ENCODE measurements at places on chromosomes 7 and 10.

- DNase-seq, result no peak
These were observed 50.5 kb downstream of the MRPL32 start for GRCh38 chr7:42982604-42983115.

DNA sequence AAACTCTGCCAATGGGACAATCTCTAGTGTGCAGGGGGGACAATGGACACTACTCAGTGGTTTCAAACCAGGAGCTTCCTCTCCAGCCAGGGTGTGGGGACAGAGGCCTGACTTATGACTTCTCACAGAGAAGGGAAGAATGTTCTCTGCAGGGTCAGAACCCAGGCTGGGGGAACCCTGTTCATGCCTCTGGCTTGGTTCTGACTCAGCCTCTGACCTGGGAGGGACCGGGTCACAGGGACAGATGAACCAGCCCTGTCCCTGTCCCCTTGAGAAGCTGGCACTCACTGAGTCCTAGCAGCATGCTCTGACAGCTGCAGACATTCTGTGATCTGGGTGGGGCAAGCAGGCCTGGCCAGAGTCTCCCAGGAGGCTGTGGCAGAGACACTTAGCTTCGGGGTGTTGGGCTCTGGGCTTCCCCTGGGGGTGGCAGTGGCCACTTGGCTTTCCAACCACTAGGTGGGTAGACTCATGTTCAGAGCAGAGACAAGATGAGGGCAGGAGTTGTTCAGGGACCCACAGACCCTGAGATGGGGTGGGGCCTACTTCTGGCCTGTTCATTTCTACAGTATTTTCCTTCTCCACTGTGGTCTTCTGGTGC, 13.6 kb downstream of the TSPAN15 start:
- DNase-seq, result no peak

DNA sequence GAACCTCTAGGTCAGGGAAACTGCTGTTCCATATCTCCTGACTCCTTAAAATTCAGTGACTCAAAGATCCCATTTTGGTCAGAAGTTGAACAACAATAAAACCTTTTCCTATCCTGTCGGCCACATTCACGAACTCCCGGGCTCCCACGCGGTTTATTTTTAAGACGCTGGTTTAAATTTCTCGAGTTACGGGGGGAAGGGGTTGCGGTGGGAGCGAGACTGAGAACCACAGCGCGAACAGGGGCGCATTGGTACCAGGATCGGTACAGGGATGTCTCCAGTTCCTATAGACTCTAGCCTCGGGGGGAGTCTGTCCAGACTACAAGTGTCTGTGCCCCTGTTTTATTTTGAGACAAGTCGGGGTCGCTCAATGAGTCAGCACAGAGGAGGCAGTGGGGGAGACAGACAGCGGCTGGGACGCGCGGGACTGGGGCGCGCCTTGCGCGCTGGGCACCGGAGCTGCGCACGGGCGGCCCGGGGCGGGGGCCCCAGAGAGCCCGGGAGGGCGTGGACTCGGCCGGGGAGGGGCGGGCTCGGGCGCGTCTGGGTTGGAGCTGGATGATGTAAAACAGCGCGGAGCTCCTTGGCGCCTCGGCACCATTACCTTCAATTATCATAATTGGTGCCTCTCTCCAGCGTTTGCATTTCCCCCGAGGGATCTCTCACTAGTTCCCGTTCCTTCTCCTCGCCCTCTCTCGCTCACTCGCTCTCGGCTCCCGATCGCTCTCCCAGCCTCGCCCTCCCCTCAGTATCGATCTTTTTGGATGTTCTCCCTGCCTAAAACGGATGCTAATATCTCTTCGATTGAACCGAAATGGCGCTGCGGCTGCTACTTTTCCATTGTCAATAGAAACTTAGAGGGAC, 8.7 kb upstream of the BAMBI start:
- no peak for DNase-seq

- DNase-seq, result no peak
These were observed 39.7 kb downstream of the DRGX start for GRCh38 chr10:49356181-49356580.

GRCh38 chr7:55438757-55439525, 73.8 kb downstream of the LANCL2 start:
- DNase-seq, result peak; percentile 89

DNA sequence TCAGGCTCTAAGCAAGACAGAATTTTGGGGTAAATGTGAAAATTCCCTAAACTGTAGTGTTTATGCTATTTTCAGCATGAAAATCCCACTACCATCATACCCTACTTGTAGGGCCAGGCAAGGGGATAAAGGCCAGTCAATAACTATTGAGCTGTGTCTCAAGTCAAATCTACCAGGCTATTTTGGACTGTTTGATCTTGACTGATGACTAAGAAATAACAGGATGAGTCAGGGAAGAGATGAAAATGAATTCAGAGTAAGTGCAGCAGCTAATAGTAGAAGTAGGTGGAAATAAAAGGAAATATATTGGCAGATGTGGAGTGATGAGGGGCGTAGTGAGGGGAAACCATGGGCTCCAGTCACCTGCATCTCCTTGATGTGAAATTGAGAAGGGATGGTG, 225.8 kb upstream of the PHYHIPL start:
- DNase-seq, result no peak

DNA sequence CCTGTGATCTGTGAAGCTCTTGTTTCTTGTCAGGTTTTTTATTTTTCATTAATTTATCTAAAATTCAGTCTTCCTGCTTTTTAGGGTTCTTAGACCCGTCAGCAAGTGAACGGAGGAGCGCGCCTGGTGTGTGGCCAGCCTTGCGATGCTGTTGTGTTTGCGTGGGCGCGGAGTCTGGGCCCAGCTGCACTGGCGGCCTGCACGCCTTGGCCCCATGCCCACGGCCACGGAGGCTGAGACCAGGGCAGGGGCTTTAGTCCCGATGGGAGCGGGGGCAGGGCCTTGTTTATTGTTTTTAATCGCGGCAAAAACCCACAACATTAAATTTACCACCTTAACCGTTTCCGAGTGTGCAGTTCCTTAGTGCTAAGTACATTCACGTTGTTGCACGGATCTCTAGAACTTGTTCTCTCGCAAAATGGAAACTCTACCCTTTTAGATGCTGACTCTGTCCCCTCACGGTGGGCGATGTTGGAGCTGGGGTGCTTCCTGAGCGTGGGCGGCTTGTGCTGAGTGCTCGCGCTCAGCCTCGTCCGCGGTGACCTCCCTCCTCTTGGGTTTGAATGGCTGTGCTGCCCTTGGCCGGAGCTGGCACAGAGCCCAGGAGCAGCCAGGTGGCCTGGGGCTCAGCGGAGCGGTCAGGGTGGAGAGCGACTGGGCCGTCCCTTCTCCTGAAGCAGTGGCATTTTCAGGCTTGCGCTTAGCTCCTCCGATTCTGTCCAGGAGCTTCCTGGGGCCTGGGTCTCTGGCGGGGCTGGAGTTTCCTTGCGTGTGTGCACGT, 69.1 kb downstream of the INPP5A start:
- DNase-seq, result no peak

DNA sequence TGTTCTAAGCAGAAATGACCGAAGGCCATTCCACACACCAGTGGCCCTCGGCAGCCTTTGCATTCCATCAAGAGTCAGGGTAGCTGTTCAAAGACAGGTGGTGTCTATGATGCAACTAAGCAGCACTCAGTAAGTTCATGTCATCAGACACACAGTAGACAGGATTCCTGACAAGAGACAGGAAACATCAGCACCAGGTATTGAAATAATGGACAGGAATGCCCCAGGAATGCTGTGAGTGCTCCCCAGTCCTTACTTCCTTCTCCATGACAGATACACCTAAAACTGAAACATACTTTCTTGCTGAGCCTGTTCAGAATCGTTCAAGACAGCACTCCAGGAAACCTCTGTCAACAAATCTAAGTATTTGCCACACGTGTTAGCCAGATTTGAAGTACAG, 204.4 kb downstream of the TPST1 start:
- DNase-seq, result no peak

GRCh38 chr7:71343039-71343438, 211.1 kb downstream of the GALNT17 start:
- no peak for DNase-seq

DNA sequence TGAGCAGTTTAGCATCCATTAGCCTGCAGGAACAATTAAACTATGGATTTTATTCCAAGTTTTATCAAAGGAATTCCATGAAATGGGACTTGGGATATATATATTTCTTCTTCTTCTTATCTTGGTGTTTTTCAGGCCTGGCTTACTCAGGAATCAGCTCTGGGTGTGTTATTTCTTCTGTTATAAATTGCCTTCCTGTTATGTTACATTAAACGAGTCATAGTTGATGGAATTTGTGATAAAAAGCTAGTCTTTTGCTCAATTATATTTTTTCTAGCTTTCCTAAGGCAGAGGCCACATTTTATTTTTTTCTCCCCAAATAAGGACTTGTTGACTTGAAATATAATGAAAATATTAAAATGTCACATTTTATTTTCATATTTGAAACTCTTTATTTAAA, 141.3 kb downstream of the EPC1 start:
- DNase-seq, result no peak

GRCh38 chr10:102696736-102697135, 17.5 kb downstream of the ARL3 start:
- no peak for DNase-seq

GRCh38 chr10:73591935-73592699, 975 bp upstream of the USP54 start:
- peak; percentile 18 for DNase-seq

DNA sequence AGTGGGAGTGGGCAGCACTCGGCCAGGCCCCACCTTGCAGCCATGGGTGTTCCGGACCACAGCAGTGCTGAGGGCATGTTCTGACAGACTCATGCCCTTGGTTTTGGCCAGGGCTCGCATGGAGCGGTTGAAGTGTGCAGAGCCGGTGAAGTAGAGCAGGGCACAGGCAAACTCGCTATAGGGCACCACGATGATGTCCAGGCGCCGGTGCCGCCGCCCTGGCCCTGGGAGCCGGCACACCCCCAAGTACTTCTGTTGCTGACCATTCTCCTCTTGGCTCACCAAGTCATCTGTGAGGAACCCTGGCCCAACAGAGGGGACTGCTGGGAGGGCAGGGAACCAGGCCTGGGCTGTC, 8.6 kb downstream of the POLL start:
- DNase-seq, result no peak

DNA sequence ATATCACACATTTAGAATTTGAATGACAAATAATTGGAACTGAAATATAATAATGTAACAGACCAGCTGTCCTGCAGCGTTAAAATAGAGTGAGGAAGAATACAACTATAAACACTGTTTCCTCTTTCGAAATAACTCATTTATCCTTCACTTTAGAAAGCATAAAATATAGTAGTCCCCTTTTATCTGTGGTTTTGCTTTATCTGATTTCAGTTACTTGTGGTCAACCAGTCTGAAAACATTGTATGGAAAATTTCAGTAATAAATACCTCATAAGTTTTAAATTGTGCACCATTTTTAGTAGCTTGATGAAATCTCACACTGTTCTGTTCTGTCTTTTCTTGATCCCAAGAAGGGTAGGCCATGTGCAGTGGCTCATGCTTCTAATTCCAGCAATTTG, 31.7 kb downstream of the POLR1F start:
- DNase-seq, result no peak

DNA sequence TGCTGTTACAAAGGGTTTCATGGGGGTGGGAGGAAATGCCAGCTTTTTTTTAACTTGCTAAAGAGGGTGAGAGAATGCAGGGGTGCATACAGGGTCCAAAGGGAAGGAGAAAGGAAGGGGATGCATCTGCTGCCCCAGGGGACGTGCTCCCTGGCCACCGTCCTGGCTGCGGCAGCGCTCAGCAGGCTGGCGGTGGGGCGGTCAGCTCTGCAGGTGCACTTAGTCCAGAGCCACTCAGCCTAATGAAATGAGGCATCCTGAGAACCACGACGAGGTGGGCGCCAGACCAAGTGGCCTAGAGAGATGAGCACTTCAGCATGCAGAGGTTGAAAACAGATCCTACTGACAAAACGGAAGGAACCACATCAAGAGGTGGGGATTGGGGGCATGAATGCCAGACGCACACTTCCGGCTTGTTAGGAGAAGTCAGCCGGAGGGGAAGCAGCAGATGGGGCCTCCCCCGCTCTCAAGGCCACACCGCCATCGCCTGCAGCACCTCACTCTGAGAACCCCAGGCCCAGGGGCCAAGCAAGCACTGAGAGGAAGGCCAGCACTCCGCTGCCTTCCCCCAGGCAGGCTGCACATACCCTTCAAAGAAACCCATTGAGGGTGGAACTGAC, 94.5 kb downstream of the MAD1L1 start:
- no peak for DNase-seq

DNA sequence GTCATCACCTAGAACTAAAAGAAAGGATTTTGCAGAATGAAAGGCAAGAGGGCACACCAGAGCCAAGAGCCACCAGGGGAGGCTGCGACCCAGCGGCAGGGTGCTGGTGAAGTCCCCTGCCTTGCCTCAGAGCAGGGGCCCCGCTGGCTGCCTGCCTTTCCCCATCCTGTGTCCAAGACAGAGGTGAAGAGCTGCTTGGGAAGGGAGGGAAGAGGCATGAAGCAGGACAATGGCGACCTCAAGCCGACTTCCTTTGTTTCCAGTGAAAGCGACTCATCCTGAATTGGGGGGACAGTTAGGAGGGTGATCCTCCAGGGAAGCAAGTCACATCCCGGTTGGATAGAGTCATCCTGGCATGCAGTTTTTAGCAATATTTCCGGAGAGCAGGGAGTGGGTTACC, 255.5 kb upstream of the YAE1 start:
- DNase-seq, result no peak

- DNase-seq, result peak; percentile 69
These were observed 30.9 kb upstream of the KLHL7 start for GRCh38 chr7:23074443-23075261.

- DNase-seq, result no peak
These were observed 166.4 kb downstream of the CELF2 start for GRCh38 chr10:11184093-11184492.

DNA sequence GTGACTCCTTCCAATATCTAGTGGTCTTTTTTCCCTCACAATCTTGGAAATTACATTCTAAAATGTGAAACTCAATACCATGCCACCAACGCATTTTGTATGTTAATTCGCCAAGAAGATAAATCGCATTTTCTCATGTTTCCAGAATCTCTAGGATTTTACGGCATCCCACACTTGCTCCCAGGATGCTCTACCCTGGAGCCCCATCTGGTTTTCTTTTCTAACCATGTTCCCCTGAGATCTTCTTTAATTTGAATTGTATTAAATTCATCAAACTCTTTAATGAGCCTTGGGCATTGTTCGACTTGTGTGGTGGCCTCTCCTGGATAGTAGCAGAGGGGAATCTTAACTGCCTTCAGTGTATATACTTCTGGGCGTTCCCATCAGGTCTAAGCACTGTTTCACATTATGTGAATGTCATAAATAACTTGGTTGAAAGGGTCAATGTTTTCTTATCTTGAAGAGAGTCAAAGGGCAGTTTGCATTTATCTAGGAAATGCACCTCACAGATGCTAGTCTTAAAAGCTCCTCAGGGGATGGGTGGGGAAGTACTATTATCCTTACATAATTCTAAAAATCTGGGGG, 169.1 kb upstream of the MEOX2 start:
- no peak for DNase-seq

GRCh38 chr10:120883071-120883470, 31.9 kb downstream of the WDR11 start:
- DNase-seq, result no peak

- DNase-seq, result no peak
These were observed 18.4 kb downstream of the SPOCK2 start for GRCh38 chr10:72069751-72070526.

GRCh38 chr10:124709861-124710260, 34.3 kb downstream of the FAM53B start:
- no peak for DNase-seq

Data from NCI-H1105 treated with DMSO at 0.1 percent for 48 hours (cell line).